ENCODE measurements at places on chromosomes 1 and 21.
A peak's percentile ranks its signal among the peaks of the same experiment; 100 is the strongest.

DNA sequence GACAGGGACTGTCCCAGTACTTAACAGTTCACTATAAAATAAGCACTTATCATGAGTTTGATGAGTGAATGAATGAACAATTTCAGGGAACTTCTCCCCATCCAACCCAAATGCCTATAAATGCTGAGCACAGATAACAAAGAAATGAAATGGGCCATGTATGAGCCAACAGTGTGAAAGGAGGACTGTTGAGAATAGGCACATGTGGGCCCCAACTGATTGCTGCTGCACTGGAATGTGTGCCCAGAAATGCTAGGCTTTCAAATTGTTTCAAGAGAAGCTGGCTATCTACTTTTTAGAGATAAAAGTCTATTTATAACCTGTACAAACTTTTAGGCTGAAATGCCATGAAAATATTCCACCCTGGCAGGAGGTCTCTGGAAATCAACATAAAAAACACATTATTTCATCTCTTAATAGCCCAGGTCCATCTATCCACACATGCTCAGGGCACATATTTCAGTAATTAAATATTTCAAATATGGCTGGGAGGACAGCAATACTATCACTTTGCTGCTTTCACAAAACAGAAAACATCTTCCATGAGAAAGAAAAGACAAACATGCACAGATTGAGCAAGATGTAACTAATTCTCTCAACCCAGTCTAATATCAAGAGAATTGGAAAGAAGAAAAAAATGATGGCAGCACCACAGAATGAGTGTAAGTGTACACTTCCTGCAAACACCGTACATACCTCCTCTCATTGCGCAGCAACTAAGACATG lies 49.8 kb downstream of the COLGALT2 start:
- no peak for DNase-seq

GRCh38 chr1:71135571-71135970 lies 54.7 kb upstream of the ZRANB2 start:
- DNase-seq, result no peak

GRCh38 chr1:225026701-225027100 lies 97.2 kb downstream of the DNAH14 start:
- DNase-seq, result no peak

GRCh38 chr1:32886004-32886827 lies at the start of gene HPCA:
Gene HPCA, plus strand, starts transcription at chr1:32886491. Its CDS starts 2,408 bp downstream, at chr1:32888899.
- DNase-seq, result peak; percentile 52

DNA sequence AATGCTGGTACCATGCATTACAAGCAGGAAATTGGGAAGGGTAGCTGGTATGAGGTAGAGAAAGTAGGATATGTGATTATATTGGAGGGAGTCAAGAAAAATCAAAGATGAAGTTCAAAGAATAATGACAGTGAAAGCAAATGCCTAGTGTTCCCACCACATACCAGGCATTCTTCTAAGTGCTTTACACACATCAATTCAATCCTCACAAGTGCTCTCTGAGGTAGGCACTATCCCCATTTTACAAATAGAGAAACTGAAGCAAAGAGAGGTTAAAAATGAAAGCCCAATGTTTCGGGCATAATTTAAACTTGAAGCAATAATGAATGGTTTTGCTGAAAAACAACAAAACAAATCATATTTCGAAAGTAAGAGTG lies 40.1 kb upstream of the MCOLN3 start:
- DNase-seq, result no peak

DNA sequence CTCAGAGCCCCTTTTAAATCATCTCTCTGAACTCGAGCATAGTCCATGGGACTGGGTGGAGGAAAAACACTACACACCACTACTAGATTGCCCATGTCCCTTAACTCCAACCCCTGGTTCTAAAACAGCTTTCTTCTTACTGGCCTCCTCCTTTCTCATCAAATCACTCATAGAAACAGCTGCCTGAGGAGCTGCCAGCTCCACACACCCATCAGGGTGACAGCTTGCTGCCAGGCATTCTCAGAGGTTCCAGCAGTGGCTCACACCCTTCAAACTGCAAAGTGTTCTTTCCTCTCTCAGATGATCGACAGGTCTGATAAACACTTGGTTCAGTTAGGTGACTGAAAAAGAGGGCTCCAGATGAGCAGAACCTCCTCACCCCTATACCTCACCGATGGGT lies 543.0 kb upstream of the PLXNA2 start:
- DNase-seq, result no peak

GRCh38 chr1:55833529-55834091 lies 618.4 kb upstream of the USP24 start:
- no peak for DNase-seq

GRCh38 chr1:212147581-212148033 lies 112.1 kb downstream of the DTL start:
- no peak for DNase-seq

DNA sequence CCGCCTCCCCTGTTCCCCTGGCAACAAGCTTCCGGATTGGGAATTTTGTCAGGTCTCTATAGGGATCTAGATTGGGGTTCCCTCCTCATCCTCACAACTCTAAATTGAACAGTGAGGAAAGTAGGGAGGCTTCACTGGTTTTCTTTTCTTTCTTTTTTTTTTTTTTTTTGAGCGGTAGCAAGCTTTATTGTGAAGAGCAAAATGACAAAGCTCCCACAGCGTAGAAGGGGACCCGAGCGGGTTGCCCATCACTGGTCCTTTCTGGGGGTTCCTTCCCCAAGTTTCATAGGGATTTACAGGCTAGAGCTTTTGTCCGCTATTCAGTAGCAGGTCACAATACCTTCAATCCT lies 10.3 kb downstream of the ARHGEF2 start:
- DNase-seq, result no peak

GRCh38 chr1:171622152-171622462 lies at the start of gene MYOCOS:
Gene MYOCOS, plus strand, starts transcription at chr1:171622243. Its CDS starts 1,641 bp downstream, at chr1:171623884.
- DNase-seq, result no peak

DNA sequence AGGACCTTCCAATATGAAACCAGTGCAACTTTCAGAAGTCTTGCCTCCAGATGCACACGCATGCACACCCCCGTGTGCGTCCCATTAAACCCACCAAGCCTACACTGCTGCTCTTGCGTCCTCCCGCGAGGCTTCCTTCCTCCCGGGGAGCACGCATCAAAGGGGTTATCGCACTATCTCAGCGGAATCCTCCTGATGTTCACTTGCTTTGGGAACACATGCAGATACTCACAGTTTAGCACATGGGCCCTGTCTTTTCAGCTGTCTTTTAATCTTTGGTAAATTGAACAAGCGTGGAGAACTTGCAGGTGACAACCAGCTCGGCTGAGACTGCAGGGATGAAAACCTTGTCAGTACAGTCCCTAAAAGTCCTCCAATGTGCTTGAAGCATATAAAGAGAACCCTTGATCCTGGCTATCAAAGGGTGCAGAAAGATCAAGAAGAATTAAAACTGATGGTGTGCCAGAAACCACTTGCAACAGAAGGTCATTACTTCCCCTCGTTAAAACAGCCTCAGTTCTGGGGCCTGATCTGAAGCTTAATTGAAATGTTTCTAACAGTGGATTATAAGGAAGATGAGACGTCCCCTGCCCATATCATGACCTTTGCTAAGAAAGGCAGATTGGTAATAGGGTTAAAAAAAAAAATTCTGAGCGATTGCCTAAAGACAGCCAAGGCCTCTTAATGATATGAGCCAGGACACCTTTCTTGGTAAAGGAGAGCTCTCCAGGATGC lies 149.4 kb upstream of the LMO4 start:
- DNase-seq, result no peak

DNA sequence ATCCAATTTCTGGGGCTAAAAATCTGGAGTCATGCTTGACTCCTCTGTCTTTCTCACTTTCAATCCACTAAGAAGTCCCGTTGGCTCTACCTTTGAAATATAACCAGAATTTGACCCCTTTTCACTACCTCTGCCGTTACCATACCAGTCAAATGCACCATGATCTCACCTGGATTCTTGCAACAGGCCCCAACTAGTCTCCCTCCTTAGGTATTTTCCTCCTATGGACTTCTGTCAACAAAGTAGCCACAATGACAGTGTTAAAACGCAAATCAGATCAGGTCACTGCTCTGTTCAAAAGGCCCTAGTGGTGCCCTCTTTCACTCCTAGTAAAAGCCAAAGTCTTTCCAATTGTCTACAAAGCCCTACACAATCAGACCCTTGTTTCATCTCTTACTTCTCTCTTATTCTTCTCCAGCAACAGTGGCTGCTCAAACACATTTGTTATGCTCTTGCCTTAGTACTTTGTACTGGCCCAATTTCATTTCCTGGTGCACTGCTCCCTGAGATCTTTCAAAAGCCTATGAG lies 35.7 kb upstream of the AGL start:
- no peak for DNase-seq

- DNase-seq, result no peak
Measured at GRCh38 chr1:157770442-157771043, 6.4 kb downstream of the FCRL2 start.

DNA sequence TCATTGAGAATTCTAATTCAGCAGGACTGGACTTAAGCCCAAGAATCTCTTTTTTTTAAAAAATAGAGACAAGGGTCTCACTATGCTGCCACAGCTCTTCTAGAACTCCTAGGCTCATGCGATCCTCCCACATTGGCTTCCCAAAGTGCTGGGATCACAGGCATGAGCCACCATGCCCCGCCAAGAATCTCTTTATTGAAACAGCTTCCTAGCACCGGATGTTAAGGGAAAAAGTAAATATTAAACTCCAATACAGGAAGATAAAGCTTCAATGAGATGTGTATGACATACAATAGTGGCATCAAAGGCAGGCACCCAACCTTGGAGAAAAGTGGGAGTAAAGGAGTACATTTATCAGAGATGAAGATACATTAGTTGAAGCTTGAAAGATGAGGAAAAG lies 25.5 kb downstream of the PUM1 start:
- no peak for DNase-seq

- no peak for DNase-seq
Measured at GRCh38 chr1:201041011-201041410, 17.5 kb upstream of the KIF21B start.

GRCh38 chr1:47179988-47180563 lies 9.8 kb downstream of the PDZK1IP1 start:
- DNase-seq, result no peak

DNA sequence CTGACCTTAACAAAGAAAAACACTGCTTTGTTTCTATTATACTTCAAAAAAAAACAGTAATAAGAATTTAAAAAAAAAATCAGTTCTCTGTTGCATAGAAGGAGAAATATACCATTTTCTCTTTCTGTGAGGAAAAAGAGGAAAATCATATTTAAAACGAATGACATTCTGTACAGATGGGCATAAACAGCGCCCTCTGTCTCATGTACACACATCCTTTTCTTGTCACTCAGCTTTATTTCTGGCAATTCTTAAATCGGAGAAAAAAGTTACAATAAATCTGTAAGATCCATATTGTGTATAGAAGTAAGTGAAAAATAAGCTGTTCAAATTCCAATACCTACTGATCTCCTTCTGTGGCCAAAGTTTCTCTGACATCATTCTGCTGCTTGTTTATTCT lies 245.4 kb downstream of the SMYD3 start:
- DNase-seq, result no peak

GRCh38 chr1:242870966-242871365 lies 346.5 kb upstream of the PLD5 start:
- DNase-seq, result no peak

DNA sequence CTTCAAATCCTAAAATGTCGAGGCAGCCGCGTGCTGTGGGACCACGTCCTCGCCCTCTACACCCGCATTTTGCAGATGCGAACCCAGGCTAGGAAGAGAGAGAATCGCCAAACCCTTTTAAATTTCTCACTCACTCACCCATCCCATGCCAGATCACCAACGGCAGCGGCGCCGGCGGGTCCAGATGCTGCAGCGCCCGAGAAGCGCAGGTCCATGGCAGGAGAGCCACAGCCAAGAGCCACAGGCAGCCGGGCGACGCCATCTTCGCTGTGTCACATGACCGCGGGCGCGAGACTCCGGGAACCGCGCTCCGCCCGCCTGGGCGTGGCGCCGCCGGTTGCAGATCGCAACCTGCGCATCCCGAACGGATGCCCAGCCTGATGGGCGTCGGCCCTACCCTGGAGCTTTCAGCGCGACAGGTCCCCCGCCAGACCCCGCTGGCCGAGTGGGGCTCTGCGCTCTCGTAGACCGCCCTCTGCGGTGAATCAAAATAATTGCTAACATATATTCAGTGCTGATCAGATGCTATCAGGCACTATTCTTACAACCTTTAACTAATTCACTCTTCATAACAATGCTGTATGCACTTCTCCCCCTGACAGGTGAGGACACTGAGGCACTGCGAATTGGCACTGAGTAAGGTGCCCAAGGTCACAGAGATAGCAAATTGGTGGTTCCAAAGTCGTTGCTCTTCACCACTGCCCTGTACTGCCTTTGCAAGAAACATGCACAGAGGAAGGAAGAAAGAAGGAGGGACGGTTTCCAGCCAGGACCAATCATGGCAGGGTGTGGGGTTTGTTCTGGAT lies at the start of gene PPT1:
Gene PPT1 (minus strand): TSS at position 276 of the 806 bp plus-strand sequence. CDS start 14 bp downstream, at position 262.
- DNase-seq, result peak; percentile 70

- DNase-seq, result no peak
Measured at GRCh38 chr1:170620164-170620563, 43.8 kb upstream of the PRRX1 start.

DNA sequence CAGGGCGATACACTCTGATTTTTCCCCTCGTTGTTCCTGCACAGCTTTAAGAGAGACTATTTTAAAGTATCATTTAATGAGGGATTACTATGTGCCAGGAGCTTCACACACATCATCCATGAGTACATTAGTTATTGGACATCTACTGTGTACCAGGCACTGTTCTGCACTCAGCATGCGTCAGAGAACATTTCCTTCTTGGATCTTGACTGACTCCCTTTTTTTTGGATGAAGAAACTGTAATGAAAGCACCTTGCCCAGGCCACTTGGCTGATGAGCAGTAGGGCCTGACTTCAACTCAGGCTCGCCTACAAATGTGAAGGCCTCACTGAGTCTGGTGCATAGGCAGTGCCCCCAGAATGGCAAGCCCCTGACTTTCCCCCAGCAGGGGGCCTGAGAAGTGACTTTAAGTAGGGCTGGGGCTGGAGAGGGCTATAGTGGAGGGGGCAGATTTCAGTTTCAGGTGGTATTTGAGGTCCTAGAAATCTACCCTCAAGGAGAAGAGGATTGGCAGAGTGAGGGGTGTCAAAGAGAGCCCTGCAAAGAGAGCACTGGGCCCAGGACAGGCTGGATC lies 50.0 kb downstream of the PTPRU start:
- DNase-seq, result no peak

- peak; percentile 78 for DNase-seq
Measured at GRCh38 chr1:221174330-221174993, 295.2 kb downstream of the HLX start.

GRCh38 chr1:61143821-61144424 lies 61.6 kb downstream of the NFIA start:
- no peak for DNase-seq

GRCh38 chr1:171166361-171166760 lies 18.7 kb upstream of the FMO2 start:
- DNase-seq, result no peak

- DNase-seq, result no peak
Measured at GRCh38 chr1:22453181-22453580, 1.5 kb downstream of the ZBTB40 start.

- DNase-seq, result peak; percentile 47
Measured at GRCh38 chr1:151972542-151973248, 21.0 kb downstream of the S100A10 start.

- no peak for DNase-seq
Measured at GRCh38 chr1:228935198-228935663, 200.0 kb downstream of the RHOU start.

Measured in inflammatory macrophage treated with lipopolysaccharide for 1 hour (primary cell).